Nephron progenitor cell (in vitro differentiated cells): ENCODE measurements at places on chromosomes 16 and 17.
A peak's percentile ranks its signal among the peaks of the same experiment; 100 is the strongest.

GRCh38 chr16:49824593-49824992 is 31.3 kb downstream of the ZNF423 start:
- H3K27me3 ChIP-seq: no peaks in the 10 kb centered on the region
- no peak overlapping the region for H3K4me3 ChIP-seq
- peaks cover 92% of the 10 kb centered on the region for H3K4me1 ChIP-seq
- H3K36me3 ChIP-seq: peaks cover 15% of the 10 kb centered on the region

DNA sequence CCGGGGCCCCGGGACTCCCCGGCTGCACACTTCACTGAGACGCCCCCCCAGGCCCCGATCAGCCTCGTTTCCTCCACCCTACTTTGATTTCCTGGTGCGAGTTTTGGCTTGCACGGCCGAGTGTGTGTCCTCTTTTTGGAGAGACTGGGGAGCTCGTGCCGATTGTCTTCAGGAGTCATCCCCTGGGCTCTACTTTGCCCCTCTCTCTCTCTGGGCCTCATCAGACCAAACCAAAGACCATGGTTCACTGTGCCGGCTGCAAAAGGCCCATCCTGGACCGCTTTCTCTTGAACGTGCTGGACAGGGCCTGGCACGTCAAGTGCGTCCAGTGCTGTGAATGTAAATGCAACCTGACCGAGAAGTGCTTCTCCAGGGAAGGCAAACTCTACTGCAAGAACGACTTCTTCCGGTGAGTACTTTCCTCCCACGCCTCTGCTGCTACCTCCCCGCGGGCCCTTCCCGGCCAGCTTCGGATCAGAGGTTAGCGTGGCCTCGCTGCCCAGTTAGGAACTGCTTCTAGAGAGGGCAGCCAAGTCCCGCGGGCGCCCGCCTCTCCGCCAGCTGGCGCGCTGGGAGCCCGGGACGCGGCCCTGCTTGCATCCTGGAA is 787 bp downstream of the LHX1 start:
- no peak overlapping the region for H3K27ac ChIP-seq
- no peaks in the 10 kb centered on the region for H3K36me3 ChIP-seq
- peaks cover 100% of the 10 kb centered on the region for H3K27me3 ChIP-seq

DNA sequence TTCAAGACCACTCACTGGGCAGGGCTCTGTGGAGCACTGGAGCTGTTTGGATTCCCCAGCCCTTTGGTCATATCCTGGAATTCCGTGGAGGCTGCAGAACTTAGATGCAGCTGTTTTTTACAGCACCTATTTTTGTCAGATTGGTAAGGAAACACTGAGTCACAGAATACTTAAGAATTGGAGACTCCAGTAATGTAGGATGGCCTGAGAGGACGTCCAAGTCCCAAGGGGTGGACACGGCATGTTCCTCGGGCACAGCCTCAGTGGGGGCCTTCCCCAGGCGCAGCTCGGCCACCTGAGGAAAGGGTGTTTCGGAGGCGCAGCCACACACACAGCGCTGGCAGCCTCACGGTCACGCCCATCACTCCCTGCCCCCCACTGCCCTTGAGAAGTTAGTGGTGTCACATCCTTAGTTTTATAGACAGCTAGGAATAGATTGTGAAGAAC is 14.8 kb downstream of the PLD6 start:
- peaks cover 7% of the 10 kb centered on the region for H3K4me1 ChIP-seq
- H3K4me3 ChIP-seq: no peak overlapping the region
- H3K27ac ChIP-seq: peak overlapping the region; percentile 42
- H3K27me3 ChIP-seq: peaks cover 3% of the 10 kb centered on the region

DNA sequence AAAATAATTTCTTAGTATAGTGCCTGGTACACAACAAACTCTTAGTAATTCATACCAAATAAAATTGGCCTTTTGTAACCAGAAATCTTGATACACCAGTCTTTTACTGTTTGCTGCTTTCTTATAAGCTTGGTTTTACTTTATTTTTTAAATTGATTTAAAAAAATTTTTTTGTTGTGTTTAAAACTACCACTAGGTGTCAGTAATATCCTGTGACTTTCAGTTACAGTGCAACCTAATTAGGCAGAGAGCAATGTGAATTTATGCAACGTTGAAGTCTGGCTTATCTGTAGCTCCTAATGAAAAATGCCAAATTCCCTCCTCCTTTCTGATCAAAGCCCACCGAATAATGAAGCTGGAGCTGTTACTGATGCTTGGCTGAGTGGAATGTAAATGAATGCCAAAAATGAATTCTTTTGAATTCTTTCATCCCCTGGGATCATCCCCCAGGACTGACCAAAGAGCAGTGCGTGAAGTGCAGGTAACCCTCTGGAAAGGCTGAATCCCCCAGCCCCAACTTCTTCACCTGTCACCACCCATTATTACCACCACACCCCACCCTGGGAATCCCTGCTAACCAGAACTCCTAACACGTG is 3.8 kb downstream of the ERCC4 start:
- no peak for DNase-seq
- no peaks in the 10 kb centered on the region for H3K27me3 ChIP-seq
- no peak overlapping the region for H3K4me3 ChIP-seq
- no peak overlapping the region for H3K27ac ChIP-seq
